ENCODE measurements at places on chromosomes 4 and X. TPM values are rescaled to one million over a fixed set of nuclear protein-coding genes. Genes with fewer than 3 reads are reported as not detected.

Gene PABPC1L2B
- total RNA-seq = not detected

- H3K27ac ChIP-seq = peak overlapping the region; percentile 85
- no peaks in the 10 kb centered on the region for H3K27me3 ChIP-seq
- DNase-seq = peak; percentile 89
- H3K36me3 ChIP-seq = no peaks in the 10 kb centered on the region
- H3K4me1 ChIP-seq = peaks cover 42% of the 10 kb centered on the region
These were observed 128.5 kb upstream of the ARX start for GRCh38 chrX:25144043-25144940.

- DNase-seq = no peak
- H3K27ac ChIP-seq = no peak overlapping the region
- no peaks in the 10 kb centered on the region for H3K27me3 ChIP-seq
- H3K4me1 ChIP-seq = no peaks in the 10 kb centered on the region
- no peak overlapping the region for H3K4me3 ChIP-seq
- H3K36me3 ChIP-seq = peaks cover 5% of the 10 kb centered on the region
These were observed 67.9 kb downstream of the TMLHE start for GRCh38 chrX:155544881-155545280.

- no peaks in the 10 kb centered on the region for H3K27me3 ChIP-seq
- no peaks in the 10 kb centered on the region for H3K36me3 ChIP-seq
- no peak for DNase-seq
- H3K4me1 ChIP-seq = no peaks in the 10 kb centered on the region
- no peak overlapping the region for H3K4me3 ChIP-seq
- H3K27ac ChIP-seq = no peak overlapping the region
These were observed 738.6 kb downstream of the PCDH7 start for GRCh38 chr4:31458813-31459212.

Gene MAGEA1
- total RNA-seq = not detected

Data from A673 (cell line).